ENCODE measurements at places on chromosomes 2 and 18.

- no peak for DNase-seq
Observed at GRCh38 chr2:200845669-200846325, 18.7 kb downstream of the CLK1 start.

DNA sequence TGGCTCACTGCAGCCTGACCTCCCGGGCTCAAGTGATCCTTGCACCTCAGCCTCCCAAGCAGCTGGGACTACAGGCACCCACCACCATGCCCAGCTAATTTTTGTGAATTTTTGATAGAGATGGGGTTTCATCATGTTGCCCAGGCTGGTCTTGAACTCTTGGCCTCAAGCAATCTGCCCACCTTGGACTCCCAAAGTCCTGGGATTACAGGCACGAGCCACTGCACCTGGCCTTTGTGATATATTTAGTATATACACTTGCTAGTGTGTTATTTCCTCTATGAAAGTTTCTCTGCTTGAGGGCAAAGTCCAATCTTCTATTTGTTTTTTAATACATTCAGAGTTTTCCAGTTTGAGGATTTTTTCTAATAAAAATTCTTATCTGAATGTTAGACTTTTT is 119.3 kb downstream of the GALNT3 start:
- no peak for DNase-seq

DNA sequence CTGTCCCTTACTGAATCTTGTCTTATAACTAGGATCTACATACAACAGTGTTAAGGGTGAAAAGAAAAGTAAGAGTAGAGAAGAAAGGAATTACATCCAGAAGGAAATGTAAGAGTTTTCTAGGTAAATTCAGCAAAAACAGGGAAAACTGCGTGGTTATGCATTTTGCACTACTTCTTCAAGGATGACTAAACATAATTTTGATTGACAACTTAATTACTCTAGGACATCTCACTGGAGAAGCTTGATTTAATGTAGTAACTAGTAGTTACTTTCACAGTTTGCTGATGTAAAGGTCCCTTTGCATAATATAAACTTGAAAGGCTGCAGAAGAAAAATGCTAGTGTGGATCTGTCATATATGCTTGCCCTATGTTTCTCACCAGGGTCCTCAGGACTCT is 213.4 kb upstream of the CYP26B1 start:
- no peak for DNase-seq

- DNase-seq: peak; percentile 87
Observed at GRCh38 chr2:176088048-176088936, 4.2 kb upstream of the HOXD13 start.

GRCh38 chr2:214577769-214578168 is 166.9 kb downstream of the VWC2L start:
- DNase-seq: no peak

- no peak for DNase-seq
Observed at GRCh38 chr2:20985062-20985461, 58.8 kb downstream of the APOB start.

- DNase-seq: no peak
Observed at GRCh38 chr2:238801791-238802190, 46.1 kb upstream of the TWIST2 start.

DNA sequence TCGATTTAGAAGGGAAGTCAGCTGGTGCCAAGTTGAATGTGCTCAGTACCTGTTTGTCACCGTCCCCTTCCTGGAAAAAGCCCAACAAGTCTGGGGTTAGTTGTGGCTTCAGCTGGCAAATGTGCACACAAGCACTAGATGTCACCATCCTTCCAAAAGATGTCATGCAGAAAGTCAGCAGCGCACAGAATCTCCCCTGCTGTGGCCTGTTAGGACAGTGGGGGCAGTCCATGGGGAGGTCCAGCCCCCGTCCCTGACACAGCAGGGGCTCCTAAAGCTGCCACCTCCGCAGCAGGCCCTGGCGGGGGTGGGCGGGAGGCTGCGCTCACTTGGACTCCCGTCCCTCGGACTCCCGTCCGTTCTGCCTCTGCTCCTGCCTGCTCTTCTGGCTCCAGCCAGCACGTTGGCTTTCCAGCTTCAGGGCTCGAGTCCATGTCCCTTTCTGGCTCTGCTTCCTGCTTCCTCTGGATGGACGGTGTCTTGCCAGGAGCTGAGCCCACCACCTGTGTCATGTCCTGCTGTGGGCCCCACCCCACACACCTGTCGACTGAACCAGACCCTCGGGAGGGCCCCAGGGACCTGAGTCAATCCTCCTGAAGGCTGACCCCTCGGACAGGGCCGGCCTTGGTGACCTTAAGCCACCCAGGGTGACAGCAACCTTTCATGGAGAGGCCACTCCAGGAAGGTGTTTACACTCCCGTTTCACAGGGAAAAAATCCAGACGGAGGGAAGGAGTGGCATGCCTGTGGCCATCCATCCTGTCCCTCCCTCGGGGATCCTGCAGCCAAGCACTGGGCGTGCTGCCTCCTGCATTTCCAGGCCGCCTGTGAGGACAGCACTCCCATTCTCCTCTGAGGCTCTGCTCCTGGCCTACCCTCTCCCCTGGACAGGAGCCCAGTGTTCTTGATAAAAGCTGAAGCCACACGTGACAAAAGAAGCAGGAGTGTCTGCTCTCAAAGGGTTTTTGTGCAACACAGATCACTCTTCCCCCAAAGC is 8.5 kb downstream of the RAB17 start:
- peak; percentile 75 for DNase-seq

- DNase-seq: no peak
Observed at GRCh38 chr2:137115081-137115794, 349.9 kb downstream of the THSD7B start.

GRCh38 chr2:113361051-113361450 is 76.4 kb upstream of the ZNG1B start:
- no peak for DNase-seq

GRCh38 chr2:143802242-143802641 is 673.0 kb downstream of the ARHGAP15 start:
- no peak for DNase-seq

GRCh38 chr2:152134488-152135280 is 35.8 kb upstream of the CACNB4 start:
- peak; percentile 20 for DNase-seq

GRCh38 chr2:29317801-29318485 is 202.7 kb downstream of the CLIP4 start:
- no peak for DNase-seq

GRCh38 chr2:182971820-182972547 is 66.3 kb downstream of the NCKAP1 start:
- no peak for DNase-seq

- DNase-seq: no peak
Observed at GRCh38 chr18:23643815-23644490, 18.8 kb downstream of the ANKRD29 start.

- no peak for DNase-seq
Observed at GRCh38 chr2:29066997-29067605, 7.2 kb downstream of the PCARE start.

DNA sequence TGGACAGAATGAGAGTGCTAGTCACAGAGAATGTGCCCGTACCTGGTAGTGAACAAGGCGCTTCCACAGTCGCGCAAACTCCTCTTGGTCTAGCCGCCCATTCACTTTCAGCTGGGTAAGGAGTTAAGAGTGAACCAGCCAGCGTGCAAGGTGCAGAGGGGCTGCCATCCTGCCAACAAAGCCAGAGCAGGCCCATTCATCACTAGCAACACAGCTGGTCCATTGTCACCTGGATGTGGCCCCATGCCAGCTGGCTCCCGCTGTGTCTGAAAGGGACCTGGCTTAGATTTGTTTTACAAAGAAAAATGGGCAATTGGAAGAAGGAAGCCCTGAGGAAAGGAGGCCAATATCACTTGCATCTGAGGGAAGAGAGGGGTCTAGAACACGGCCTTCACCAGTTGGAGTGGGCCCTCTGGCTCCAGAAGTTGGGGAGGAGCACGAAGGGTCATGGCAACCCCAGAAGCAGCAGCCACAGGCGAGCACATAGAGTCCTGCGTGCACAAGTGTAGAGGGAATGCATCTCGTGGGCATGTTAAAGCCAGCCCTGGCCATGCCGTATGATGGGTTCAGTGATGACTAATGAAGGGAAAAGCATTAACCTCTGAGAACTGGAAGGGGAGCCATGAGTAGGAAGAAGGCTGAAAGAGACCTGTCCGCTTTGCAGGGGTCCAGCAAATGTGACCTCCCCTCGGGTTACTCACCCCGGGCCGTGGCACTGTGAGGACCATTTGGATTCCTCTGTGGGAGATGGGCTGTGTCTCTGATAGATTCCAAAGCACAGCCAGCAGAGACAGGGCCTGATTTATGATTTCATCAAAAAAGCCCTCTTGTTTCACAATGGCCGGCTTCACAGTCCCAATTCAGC is 70.6 kb downstream of the CAPN13 start:
- DNase-seq: no peak

GRCh38 chr2:127985735-127986134 is 42.1 kb downstream of the SAP130 start:
- no peak for DNase-seq

- no peak for DNase-seq
Observed at GRCh38 chr18:55588870-55589595, 1.0 kb upstream of the TCF4 start.

- DNase-seq: no peak
Observed at GRCh38 chr2:160336635-160337034, 136.6 kb upstream of the ITGB6 start.

- peak; percentile 92 for DNase-seq
Observed at GRCh38 chr2:96407041-96407918, 71.7 kb downstream of the NCAPH start.

DNA sequence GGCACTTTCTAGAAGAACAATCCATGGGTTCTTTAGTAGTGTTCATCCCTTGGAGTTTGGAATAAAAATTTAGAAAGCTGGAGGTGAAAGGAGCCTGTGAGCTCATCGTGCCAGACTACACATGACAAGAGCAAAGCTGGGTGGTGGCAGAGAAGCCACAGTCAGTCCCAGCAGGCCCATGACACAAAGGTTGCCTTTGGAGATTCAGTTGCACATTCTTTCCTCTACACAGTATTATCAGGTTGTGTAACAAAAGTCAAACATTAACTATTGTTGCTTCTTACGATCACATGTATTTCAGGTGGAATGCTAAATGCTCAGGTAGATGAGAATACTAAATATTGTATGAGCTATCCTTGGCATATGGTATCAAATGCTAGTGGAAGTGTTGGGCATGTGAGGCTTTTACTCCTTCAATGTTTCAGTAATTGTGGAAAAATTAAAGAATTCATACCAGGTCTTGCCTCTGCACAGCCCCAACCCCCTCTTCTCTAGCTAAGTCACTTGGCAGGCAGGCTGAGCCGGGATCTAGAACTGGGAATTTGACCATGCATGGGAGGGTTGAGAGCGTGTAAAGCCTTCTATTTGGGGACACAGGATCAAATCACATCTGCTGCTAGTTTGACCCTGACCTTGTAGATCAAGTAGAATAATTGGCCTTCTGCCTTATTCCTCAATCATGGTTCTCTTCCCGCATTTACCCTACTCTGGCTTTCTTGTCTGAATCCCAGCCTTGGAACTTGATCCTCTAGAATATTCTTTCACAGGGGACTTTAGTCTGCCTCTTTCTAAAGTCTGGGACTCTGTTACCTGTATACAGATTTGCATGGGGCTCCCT is 230.9 kb downstream of the GCA start:
- no peak for DNase-seq

- DNase-seq: no peak
Observed at GRCh38 chr2:126512026-126512425, 143.9 kb upstream of the GYPC start.

DNA sequence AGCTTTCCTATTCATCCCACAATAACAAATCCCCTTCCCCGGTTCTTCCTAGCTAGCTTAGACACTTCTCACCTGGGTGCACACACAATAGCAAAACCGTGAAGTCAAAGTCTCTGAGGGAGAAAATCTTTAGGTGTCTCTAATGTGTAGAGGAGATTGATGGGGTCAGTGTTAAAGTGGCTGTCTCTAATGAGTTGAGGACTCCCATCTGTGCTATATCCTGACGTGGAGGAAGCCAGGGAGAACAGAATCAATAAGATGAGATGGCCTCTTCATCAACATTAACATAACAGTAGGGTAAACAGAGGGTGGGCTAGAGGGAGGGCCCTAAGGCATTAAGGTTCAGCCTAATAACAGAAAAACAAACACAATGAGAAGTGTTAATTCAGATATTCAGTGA is 120.4 kb downstream of the SLC5A7 start:
- DNase-seq: peak; percentile 45

- DNase-seq: no peak
Observed at GRCh38 chr2:178241844-178242551, 47.7 kb downstream of the OSBPL6 start.

DNA sequence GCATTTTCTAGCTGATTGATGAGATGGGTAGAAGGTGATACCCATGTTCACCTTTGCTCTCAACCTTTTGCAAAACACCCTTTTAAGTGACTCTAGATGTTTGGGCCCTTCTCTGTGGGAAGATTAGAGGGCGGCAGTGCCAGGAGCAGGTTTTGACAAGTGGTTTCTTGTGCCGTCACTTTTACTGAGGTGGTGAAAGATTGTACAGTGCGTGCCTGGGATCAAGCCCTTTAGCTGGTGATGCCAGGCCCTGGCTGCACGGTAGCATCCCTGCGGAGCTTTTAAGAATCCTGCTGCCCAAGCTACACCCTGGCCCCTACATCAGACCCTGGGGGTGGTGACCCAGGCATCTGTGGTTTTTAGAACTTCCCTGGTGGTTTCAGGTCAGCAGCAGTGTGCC is 29.1 kb downstream of the MTCL1 start:
- no peak for DNase-seq

DNA sequence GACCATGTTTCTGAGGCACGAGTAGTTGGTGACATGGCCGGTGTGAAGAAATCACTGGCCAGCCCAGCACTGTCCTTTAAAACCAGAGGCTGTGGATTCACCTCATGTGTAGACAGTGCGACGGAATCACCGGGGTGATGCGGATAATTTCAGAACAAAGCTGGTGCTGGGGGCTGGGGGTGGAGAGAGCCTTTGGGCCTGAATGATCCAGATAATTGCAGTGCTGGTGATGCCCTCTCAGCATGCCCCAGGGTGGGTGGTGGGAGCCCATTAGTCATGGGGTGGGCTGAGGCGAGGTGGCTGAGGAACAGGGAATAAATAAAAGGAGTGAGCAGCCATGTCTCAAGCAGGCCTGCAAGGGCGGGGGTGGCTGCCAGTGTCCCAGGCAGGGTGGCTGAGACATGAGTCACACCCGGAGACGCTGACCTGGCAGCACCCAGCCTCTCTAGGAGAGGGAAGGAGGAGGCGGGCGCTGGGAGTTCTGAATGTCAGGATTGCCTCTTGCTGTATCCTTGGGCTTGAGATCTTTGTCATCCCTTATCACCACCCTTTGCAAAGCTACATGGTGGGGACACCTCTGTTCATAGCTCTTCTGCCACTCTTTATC is 151.1 kb upstream of the MSH6 start:
- DNase-seq: peak; percentile 38

DNA sequence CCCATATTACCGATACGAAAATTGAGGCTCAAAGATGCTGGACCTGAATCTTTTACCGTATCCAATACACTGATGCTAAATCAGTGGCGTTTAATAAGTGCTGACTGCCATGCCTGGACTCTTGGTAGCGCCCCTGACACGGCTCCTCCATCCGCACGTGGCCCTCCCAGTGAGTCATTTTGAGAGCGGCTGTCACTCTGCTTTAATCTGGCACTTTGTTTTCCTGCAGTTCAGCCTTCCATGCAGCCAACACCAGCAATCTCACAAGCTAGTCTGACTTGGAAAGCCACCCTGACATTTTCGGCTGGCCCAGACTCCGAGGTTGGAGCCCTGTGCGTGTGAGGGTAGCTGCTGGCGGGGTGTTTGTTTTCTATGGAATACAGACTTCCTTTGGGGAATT is 155.1 kb upstream of the LMAN1 start:
- no peak for DNase-seq

Measured in H7 (cell line).